NCI-H82 (cell line): ENCODE measurements at places on chromosomes 7 and 10.
A peak's percentile ranks its signal among the peaks of the same experiment; 100 is the strongest.

DNA sequence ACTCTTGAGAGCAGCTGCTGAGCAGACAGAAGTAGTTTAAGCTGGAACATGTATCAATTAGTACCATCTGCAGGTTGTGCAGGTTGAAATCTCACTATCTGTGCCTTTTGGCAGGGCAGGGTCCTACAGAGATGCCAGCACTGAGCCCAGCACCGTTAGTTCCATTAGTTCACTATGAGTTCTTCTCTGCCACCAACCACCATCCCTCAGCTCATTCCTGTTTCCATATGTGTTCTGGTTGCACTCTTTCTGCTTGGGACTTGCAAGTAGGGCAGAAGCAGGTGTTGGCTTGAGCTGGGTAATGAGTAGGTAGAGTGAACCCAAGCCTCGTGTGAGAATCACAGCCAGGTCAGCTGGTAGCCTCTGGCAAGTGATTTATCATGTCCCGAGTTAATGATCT is 2.8 kb downstream of the SMO start:
- DNase-seq: no peak

GRCh38 chr10:31242902-31243301 is 76.1 kb upstream of the ZEB1 start:
- DNase-seq: peak; percentile 11

DNA sequence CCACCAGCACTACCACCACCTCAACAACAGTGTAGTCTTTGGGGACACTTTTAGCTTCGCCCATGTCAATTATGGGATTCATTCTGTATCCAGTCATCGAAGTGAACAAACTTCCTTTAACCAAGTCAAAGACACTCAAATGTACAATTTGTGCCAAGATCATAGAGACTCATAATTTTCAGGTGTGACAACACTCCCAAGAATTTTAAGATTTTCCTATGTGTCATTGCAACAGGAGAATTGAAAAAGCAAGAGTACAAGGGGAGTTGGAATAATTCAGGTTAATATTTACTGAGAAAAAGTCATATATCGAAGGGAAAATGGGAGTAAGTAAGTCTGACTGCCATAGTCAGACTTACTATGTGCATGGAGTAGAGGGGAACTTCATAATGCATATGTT is 26.2 kb downstream of the PON1 start:
- DNase-seq: no peak

DNA sequence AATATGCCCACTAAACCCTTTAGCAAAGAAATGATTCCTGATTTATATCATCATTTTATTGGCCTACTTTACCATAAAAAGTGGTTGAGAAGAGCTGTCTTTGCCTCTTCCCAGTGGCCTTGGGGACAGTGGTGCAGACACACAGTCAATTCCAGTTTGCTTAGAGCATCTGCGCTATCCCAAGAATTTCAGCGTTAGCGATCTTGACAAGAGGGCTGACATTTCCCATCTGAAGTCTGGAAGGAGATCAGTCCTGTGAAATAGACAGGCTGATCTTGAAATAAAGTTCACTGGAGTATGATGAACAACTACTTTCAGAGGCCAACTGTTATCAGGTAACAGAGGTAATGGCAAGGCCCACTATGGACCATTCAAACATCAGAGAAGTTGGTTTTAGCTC is 475.3 kb upstream of the NRP1 start:
- DNase-seq: no peak

DNA sequence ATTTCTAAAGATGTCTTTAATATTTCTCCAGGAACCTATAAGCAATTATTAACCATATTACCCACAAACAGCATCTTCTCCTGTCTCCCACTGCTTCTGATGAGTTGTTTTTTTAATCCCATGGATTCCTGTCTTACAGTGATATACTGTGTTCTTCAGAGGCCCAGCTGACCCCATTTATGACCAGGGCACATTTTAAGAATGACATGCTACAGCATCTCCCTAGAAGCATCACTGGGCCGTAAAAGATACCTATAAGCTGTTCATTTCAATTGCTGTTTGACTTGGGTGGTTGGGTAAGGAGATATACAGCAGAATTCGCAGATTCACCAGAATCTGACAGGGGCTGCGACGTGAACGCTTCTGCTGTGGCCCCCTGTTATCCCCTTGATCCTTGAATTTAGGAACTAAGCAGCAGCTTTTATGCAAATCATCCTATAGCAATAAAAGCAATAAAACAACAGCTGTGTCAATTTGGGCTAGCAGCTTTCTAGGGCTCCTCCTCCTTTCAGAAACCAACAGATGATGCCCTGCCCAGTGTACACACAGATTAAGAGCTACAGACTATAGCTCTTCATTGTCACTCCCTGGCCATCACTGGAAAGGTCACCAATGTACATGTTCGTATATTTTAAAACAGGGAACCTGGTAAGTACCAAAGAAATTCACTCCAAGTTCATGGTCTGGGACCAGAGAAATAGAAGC is 86.8 kb downstream of the CPEB3 start:
- peak; percentile 84 for DNase-seq

GRCh38 chr10:14659626-14660196 is 115.0 kb downstream of the FAM107B start:
- DNase-seq: no peak

DNA sequence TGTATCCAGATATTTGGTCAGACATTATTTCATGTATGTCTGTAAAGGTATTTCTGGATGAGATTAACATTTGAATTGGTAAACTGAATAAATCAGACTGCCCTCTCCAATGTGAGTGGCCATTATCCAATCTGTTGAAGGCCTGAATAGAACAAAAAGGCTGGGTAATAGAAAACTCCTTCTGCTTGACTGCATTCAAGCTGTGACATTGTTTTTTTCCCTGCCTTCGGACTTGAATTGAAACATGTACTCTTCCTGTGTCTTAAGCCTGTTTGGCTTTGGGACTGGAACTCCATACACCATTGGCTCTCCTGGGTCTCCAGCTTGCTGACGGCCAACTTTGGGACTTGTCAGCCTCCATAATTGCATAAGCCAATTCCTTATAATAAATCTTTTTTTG is 36.0 kb upstream of the ARHGAP21 start:
- no peak for DNase-seq

DNA sequence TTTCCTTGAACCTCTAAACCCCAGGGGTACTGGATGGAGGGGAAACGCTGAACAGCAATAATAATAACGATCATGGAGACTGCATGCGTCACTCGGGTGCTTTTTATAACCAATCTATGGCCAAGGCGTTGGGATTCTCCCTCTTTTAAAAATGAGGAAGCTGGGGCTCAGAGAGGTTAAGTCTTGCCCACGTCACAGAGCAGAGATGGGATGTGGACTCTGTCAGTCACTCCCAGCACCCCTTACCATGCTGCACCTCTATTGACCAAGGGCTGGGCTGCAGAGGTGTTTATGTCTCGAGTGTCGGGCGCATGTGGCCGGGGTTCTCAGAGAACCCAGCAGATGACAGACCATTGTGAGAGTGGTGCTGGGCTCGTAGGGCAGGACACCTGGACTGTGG is 129.9 kb downstream of the CDH23 start:
- DNase-seq: no peak

- no peak for DNase-seq
Observed at GRCh38 chr10:34859170-34859569, 44.1 kb upstream of the PARD3 start.

- no peak for DNase-seq
Observed at GRCh38 chr7:36103837-36104561, 49.1 kb upstream of the EEPD1 start.

GRCh38 chr7:34042406-34042805 is 137.1 kb downstream of the BMPER start:
- DNase-seq: no peak

DNA sequence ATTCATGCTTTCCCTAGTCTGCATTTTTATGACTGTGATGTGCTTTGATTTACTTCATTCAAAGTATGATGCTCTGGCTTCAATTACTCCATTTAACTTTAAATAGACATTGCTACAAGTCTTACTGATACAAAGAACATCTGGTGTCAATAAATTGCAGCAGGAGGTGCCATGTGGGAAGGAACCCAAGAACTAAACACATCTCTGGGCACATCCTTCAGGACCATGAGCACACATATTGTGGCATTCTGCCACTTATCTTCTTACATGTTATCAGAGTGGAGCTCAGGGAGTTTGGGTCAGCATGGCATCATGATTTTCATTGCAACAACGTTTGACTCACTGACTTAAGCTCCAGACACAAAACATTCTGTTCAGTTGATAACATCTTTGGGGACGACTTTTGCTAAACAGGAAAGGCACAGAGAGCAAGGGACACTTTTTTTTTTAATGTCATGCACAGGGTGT is 227.0 kb downstream of the DKK1 start:
- no peak for DNase-seq

DNA sequence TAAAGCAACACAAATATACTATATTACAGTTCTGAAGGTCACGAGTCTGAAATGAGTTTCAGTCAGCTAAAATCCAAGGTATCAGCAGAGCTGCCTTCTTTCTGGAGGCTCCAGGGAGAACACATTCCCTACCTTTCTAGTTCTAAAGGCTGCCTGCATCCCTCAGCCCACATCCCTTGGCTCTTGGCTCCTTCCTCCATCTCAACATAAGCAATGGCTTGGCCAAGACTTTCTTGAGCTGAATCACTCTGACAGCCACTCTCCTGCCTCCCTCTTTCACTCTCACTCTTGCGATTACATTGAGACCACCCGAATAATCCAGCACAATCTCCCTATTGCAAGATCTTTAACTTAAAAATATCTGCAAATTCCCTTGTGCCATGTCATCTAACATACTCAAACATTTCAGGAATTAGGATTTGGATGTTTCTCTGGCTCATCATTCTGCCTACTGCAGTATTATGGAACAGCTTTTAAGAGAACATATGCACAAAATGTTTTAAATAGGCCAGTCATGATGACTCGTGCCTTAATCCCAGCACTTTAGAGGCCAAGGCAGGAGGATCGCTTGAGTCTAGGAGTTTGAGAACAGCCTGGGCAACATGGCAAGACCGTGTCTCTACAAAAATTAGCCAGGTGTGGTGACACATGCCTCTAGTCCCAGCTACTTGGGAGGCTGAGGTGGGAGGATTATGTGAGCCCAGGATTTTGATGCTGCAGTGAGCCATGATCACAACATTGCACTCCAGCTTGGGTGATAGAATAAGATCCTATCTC is 144.2 kb upstream of the VSTM2A start:
- no peak for DNase-seq
